ENCODE measurements at places on chromosomes 3 and 15. TPM values are rescaled to one million over a fixed set of nuclear protein-coding genes. Genes with fewer than 3 reads are reported as not detected.

TAGLN3 gene
- polyA plus RNA-seq = 2.6 TPM

GRCh38 chr3:51686512-51687215 is 15.6 kb downstream of the TEX264 start:
- no peak for DNase-seq

- DNase-seq = no peak
These were observed 237.6 kb downstream of the TUSC7 start for GRCh38 chr3:116947148-116947547.

DNA sequence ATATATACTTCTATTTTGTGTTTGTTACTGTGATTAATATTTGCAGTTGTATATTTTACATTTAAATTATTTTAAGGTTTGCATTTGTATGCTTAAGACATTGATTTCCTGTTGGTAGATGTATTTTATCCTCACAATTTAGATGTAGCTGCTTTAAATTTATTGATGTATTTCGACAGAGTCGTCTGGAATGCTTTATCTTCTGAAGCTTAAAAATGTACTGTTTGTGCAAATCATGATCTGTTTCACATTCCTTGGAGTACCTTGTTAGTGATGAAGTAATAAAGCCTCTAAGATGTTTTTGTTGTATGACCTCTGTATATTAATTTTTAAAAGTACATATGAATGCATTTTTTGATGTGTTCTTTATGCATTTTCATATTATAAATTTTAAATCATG is 1.9 kb downstream of the CHD2 start:
- no peak for DNase-seq

STRIT1 gene
- 0.20 TPM for polyA plus RNA-seq

ZNF80 gene
- polyA plus RNA-seq = not detected

All from left lung (tissue), 14 donors.